ENCODE measurements at places on chromosomes 1 and 21.

DNA sequence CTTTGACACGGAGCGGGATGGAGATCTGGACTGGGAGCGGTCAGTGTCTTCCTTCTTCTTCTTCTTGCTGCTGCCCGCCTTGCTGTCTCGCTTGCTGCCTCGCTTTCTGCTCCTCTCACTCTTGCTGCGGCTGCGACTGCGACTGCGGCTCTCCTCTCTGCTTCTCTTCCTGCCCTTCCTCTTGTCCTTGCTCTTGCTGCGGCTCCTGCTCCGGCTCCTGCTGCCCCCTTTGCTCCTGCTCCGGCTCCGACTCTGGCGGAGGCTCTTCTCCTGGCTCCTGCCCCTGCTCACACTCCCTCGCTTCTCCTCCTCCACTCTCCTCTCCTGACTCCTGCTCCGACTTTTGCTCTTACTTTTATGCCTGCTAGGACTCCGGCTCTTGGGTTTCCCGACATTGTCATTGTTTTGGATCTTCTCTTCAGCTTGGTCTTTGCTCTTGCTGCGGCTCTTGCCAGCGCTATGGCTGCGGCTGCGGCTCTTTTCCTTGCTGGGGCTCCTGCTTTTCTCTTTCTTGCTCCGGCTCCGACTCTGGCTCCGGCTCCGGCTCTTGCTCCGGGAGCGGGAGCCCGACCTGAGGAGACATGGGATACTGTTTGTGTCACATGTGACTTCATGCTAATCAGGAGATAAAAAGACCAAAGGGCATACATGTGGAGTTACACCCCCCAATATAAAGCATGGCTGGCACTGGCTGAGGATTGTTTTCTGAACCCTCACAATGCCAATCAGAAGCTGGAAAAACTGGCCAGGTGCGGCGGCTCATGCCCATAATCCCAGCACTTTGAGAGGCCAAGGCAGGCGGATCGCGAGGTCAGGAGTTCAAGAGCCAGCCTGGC, 25.2 kb upstream of the TMEM200B start:
- DNase-seq: no peak

DNA sequence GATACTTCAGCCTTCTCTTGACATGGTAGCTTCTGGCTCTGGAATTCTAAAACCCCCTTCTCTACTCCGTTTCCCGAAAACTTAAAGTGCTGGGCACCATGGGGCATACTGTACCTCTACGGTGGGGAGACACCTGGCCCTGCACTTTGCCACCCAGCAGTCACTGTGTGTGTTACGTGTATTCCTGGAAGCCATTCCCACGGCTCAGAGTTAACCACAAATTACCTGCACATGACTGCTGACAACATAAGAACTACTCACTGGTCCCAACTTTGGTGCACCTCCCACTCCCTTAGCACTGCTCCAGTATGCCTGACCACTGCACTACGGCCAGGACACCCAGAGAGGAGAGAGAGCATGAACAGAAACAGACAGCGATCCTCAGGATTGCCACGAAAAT, 29.4 kb upstream of the TMPRSS2 start:
- DNase-seq: no peak

DNA sequence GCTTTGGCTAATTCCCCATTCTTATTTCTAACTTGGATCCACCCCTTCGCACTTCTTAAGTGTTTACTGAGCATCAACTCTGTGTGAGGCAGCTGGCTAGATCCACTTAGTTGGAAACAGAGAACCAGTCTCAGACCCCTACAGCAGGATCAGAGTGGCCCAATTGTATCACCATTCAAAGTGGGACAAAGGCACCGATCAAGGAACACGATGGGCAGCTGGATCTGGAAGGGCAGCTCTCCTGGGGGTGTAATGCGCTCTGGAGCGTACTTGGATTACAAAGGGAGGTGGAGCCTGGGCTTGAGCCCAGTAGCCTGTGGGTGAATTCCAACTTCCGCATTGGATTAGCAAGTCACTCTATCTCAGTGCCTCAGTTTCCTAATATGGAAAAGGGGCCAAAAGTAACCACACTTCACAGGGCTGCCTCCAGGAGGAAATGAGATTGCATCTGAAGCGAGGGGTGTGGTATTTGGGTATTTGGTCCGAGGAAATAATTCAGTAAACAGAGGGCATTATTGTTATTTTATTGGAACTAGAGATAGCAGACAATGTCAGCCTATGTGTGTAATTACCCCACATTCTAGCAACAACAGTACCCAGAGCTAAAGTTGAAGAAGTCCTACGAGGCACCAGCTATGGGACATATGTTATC, 11.9 kb downstream of the ECE1 start:
- DNase-seq: no peak

DNA sequence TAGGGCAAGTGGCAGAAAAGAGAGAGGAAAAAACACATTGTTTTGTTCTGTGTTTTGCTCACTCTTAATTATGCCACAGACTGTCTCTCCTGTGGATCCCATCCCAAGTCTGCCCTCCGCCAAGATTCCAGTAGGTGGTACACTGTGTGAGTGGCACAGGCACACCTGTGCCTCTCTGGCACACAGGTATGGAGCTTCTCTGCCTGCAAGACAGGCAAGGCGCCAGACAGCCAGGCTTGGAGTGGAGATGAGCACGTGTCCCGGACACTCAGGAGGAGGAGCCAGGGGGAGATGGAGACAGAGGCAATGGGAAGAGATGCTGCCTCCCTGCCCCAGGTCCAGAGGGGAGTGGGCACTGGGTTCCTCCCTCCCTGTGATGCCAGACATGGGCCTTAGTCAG, 6.5 kb upstream of the GRIK3 start:
- DNase-seq: no peak

- no peak for DNase-seq
Measured at GRCh38 chr1:73644198-73644597, 553.8 kb downstream of the LRRIQ3 start.

DNA sequence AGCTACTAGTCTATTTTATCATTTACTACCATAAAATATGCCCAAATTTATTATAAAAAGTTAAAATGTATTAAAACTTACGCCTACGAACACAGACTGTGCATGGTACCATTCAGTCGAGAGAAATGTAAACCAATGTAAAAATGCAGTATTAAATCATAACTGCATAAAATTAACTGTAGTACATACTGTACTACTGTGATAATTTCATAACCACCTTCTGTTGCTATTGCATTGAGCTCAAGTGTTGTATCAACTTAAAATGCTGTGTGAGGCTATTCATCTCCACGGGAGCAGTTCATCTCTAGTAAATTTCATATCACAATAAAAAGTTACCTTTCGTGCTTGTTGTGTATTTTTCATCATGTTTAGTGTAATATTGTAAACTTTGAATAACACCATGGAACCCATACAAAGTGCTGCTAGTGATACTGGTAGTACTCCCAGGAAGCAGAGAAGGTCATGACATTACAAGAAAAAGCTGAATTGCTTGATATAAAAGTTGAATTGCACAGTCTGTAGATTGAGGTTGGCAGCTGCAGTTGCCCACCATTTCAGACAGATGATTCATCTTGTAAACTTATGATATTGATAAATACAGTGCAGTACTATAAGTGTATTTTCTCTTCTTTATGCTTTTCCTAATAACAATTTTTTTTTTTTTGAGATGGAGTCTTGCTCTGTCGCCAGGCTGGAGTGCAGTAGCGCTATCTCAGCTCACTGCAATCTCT, 19.0 kb upstream of the CENPF start:
- no peak for DNase-seq

GRCh38 chr1:116246174-116246573, 126.9 kb upstream of the ATP1A1 start:
- DNase-seq: no peak

- DNase-seq: no peak
Measured at GRCh38 chr1:31640964-31641363, 3.7 kb downstream of the PEF1 start.

DNA sequence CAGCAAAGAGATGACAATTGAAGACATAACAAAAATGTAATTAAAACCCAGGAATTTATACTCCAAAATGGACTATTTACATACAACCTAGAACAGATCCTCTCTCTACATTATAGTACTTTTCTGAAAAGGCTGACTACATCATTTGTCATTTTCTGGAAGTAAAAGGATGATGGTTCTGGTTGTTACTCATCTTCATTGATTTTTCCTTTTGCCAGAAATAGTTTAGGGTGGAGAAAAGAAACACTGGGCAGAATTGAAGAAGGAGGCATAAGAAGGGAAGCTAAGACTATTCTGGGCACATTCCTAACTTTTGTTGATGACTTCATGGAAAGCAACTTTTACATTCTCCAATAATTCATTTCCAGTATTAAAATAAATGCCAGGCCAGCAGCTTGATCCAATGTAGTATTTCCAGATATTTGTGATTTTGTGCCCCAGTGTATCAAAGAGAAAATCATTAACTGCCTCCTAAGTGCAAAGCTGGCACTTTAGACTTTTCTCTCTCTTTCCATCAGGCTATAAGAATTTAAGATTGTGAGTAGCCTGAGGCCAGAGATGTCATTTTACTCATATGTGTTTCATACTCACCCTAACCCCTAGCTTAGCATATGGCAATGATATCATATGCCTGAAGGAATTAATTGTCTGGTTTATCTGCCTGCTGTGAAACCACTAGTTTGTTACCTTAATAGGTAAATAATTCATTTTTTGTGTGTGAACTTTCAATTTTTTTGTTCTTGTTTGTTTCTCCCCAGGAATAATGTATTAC, 369.5 kb upstream of the LYPLAL1 start:
- peak; percentile 7 for DNase-seq

DNA sequence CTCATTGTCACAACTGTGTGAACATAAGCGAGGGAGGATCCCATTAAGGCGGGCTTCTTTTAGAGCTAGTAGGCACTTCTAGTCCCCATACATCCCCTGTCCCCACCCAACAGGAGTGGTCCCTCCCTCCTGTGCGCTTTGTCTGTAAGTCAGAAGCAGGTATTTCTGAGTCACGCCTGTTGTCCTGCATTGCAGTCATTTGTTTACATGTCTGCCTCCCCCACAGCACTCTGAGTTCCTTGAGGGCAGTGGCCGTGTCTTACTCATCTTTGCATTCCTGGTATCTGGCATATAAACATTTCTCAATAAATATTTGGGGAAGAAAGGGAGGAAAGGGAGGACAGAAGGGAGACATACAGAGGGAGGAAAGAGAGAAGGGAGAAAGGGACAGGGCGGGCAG, 40.3 kb downstream of the PLEKHA6 start:
- peak; percentile 76 for DNase-seq

DNA sequence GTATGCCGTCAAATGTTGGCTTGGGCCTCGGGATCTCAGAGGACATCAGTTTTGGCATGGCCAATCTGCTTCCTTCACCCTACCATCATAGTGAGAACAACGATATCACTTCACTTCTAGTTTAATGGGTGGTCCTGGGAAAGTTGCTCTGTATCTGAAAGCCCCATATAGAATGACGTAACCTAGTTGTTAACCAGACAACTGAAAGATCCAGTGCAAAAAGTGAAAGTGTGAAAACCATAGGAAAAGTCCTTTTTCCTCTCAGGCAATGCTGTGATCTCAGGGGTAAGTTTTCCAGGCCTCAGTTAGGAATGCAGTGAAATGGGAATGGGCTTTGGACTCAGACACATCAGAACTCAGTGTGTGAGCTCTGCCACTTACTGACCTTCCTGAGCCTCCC, 18.6 kb upstream of the ATP1B1 start:
- DNase-seq: no peak

Data from AG08396 (cell line).